ENCODE measurements at places on chromosomes 1 and 21.

- no peak for DNase-seq
Observed at GRCh38 chr1:34749992-34750391, 4.9 kb upstream of the GJB5 start.

GRCh38 chr1:97781762-97782337 is 139.0 kb downstream of the DPYD start:
- no peak for DNase-seq

- no peak for DNase-seq
Observed at GRCh38 chr1:201134405-201134804, 7.4 kb upstream of the ASCL5 start.

GRCh38 chr1:155321639-155322503 is 1.2 kb downstream of the RUSC1 start:
- no peak for DNase-seq

DNA sequence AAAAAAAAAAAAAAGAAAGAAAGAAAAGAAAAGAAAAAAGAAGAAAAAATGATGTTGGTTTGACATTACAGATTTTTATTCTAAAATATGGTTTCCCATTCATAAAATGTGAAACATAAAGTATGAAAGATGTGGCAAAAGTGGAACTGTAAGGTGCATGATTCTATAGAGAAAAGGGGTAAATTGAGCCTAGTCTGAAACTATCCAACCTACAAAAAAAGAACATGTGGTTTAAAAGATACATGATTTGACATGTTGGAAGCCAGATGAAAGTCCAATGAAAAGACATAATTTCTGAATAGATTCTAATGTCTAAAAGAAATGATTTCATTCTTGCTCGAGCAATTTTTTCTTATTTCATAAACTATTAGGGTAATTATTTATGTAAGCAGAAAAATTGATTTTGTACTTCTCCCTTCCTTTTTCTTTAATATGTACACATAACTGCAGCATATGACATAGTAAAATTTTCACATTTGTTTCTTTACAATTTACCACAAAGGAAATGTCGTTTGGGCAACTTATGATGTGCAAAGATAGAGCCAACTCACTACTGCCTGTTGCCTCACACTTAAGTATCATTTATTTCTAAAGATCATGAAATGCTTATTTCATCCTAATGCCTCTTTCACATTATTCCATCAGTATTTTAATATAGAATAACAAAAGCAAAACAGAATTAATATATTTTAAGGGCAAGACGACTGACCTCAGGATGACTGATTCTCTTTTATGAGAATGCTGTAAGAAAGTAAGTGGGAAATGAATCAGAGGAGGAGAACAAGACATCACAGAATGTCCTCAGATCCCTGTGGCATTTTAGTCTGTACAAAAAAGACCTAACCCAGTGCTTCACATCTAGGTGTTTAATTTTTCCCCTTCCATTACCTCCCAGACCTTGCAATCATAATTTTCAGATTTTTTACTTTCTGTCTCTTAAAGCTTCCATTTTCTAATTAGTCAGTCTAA is 165.8 kb upstream of the HMCN1 start:
- DNase-seq, result no peak

DNA sequence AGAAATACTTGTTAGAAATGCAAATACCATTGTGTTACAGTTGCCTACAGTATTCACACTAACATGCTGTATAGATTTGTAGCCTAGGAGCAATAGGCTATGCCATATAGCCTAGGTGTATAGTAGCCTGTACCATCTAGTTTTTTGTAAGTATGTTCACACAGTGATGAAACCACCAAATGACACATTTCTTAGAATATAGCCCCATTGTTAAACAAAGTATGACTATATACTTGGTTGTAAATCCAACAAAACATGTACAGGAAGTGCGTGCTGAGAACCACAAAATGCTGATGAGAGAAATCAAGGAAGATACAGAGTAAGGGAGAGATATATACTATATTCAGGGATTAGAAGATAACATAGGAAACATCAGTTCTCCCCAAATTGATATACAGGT is 92.2 kb downstream of the POU2F1 start:
- DNase-seq, result no peak

- DNase-seq, result no peak
Observed at GRCh38 chr21:35467566-35467965, 418.5 kb upstream of the RUNX1 start.

DNA sequence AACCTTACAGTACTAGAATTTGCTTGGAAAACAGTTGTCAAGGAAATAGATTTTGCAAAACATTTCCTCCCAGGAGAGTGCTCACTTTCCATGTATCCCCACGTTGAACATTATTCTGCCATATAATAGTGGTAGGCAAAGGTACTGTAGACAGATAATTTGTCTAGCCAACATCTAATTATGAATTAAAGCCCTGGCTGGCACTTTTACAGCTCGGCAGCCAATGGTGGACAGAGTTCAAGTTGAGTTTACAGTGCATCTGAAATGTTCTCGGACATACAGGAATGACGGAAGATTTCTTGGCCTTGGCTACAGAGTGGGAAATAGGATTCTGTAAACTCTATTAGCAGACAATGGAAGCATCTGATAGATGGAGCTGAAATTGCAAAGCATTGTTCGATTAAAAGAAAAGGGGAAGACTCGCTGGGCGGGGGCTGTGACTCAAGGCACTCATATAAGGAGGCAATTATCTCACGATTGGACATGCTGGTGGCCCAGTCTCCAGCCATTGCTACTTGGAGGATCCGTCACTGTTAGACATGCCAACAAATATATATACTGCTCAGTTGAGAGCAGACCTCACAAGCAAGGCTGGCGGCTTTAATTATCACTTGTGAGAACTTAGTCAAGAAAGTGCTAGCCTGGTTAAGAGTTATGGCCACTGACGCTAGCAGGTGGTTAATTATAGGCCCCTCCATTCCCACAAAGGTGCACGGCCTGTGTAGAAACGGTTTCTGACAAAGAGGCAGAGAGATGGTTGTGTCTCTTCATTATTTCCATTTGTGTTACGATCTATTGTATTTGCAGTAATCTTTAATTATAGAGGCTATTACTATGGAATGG is 48.0 kb downstream of the MAN1C1 start:
- no peak for DNase-seq

GRCh38 chr1:176531921-176532897 is 69.2 kb downstream of the PAPPA2 start:
- no peak for DNase-seq

DNA sequence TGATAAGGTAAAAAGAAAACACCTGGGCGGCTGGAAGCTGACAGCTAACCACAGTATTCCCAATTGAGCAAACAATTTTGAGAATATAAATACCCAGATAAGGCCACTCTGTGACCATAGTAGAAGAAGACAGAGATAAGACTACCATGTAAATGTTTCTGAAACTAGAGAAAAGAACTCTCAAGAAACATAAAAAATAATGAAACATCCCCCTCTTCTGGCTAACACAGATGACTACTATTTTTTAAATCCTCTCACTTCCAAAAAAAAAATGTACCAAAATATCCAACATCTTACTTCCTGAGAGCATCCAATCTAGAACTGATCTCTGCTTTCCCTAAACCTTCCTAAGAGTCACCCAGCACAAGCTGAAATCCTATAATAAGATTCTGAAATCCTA is 125.9 kb downstream of the HFM1 start:
- no peak for DNase-seq

GRCh38 chr1:158717344-158717743 is 3.2 kb downstream of the OR6K3 start:
- DNase-seq, result no peak

DNA sequence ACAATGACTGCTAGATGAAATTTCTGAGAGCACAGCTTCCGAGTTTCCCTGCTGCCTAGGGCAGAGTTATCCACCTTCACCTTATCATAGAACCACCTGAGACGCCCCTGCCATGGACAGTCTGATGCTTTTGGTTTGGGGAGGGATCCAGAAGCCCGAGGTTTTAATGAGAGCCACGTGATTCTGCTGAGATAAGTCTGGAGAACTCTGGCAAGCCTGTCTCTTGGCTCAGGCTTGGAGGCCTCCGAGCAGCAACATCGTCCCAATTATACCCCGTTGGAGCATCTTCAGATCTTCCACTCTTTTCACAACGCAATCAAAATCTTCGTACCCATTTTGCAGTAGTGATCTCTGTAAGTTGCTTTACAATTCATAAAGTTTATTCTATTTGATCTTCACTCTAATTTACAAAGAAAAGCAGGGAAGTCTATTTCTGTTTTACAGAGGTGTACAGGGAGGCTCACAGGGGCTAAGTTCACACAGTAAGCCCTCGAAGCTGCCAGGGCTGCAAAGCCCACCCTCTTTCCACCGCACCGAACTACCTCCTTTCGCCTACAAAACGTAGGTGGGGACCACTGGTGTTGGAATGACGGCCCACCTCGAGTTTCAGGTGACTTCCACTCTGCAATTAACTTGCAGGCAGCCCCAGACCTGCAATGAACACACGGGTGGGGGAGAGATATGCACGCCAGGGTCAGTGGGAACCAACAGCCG is 513 bp upstream of the HHAT start:
- DNase-seq, result no peak

GRCh38 chr1:115665319-115666096 is 23.7 kb downstream of the VANGL1 start:
- no peak for DNase-seq

DNA sequence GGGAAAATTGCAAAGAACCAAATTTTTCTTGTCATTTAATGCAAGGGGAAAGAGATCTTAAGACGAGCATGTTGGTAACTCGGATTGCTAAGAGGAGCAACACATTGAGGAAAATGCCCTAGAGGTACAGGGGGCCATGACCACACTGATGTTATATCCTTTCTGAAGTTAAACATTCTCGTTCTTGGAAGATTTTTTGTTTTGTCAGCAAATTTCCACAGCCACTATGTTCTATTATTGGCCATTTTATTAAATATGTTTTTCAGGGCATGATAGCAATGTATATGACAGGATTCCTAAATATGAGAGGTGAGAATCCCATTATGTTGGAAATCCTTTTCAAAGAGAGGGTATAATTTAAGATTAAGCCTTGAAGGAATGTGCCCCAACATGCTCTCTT is 627.2 kb upstream of the PKN2 start:
- DNase-seq, result no peak

DNA sequence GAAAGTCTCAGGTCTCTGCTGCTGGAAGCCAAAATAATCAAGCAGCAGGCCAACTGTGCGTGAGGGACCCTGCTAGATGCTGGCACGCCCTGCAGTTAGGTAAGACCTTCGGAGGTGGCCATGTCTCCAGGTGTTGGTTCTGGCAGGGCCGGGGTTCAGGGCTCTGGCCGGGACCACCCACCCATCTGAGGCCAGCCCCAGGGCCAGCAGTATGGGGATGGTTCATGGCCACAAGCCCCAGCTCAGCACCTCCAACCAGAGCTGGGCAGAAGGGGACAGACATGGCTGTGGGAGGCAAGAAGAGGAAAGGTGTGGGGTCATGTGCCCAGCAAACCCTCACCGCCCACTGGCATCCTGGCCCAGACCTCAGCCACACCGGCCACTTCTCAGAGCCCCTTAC is 23.3 kb downstream of the LRP8 start:
- DNase-seq, result no peak
